ENCODE measurements at places on chromosomes 6 and 20. TPM values are rescaled to one million over a fixed set of nuclear protein-coding genes. Genes with fewer than 3 reads are reported as not detected.

Gene EYA4
- polyA plus RNA-seq: not detected

Gene TSHZ2
- polyA plus RNA-seq: not detected

Gene TRDN
- polyA plus RNA-seq: not detected

Gene GABRR2
- not detected for polyA plus RNA-seq

Gene CST5
- not detected for polyA plus RNA-seq

Gene TRIM10
- not detected for polyA plus RNA-seq

DNA sequence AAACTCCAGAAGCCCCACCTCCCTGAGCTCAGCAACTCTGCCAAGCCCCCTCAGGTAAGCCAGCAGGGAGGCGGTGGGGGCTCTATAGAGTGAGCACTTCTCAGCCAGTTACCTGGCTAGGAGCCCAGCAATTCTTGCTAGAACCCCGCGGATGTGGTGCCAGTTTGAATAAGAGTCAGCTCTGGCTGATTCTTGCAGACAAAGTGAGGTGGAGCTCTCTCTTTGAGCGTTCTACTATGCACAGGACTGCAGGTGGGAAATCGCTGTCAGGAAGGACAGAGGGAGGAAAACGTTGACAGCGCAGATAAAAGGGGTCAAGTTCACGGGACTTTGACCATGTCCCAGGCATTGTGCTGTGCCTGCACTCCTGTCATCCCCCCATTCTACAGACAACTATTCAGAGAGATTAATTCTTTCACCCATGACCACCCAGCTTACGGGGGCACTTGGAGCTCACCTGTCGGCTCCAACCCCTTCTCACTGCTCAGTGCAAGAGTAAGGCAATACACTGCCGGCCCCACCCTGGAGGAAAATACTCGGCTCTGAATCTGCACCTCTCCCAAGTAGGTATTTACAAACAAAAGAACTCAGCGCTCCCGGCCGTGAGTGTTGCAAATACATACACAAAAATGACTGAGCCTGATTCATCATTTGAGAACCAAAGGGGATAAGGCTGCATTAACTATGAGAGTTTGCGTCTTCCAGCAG lies 92.9 kb downstream of the ANKRD60 start:
- no peak for DNase-seq

DNA sequence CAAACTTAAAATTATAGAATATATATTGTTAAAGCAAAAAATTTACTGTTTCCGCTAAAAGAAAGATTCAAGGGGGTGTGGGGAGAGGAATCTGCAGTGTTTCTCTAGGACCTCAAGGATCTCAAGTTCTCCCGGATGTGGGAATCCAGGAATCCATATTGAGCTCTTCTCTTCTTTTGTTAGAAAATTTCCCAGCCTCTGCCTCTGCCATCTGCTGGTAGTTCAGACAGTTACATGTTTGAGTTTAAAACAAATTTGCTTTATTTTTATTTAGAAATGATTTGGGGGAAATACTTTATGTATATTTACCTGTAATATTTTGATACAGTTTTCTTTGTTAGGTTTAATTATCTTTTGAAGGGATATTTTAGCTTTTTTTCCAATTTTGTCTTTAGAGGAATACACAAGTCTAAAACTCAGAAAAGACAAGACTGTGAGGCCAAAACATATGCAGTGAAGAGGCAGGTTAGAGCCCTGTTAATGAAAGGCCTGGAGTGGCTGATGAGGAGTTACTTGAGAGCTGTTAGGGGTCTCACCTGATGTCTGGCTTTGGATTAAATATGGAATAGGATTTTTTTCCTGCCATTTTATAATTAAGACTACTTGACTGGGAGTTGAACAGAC lies 268.8 kb downstream of the ARID1B start:
- no peak for DNase-seq

GRCh38 chr6:168615837-168616236 lies 174.9 kb downstream of the SMOC2 start:
- no peak for DNase-seq

DNA sequence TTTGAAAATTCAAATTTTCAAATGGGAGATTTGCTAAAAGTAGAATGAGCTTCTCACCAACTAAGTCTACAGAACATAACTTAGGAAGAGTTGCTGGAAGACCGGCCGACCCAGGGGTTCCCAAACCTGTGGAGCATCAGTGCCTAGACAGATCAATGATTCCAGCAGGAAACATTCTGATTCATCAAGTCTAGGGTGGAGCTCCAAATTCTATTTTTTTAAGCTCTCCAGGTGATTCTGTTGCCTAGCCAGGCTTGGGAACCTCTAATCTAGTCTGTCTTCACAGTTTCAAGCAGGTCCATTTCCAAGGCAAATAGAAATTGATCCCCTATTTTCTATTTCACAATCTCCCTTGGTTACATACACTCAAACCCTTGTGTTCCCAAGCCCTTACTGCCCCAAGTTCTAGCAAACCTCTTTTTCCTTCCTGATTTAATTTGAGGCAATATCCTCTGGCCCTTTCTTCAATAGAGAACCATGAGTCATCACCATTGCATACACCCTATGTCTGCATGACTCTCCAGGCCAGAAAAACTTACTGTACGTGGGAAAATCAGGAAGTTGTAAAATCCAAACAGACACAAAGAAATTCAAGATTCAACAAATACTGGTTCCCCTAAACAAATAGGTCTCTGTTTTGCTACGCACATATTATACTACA lies 8.9 kb downstream of the ATXN1 start:
- peak; percentile 95 for DNase-seq

DNA sequence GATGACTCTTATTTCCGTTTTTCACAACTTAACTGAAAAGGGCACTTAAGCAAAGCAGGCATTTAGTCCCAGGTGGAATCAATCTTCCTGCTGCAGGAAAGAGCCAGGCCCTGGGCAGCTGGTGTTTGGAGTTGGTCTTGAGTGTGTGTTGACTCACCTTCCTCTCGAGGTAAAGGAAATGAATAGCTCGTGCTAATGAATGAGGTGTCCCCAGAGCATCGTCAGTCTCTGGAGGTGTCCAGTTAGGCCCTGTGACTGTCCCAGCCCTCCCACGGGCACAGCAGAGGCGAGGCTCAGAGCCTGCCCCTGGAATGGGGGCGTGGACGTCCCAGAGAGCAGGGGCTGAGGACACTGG lies 277.7 kb downstream of the NRN1 start:
- DNase-seq: no peak

DNA sequence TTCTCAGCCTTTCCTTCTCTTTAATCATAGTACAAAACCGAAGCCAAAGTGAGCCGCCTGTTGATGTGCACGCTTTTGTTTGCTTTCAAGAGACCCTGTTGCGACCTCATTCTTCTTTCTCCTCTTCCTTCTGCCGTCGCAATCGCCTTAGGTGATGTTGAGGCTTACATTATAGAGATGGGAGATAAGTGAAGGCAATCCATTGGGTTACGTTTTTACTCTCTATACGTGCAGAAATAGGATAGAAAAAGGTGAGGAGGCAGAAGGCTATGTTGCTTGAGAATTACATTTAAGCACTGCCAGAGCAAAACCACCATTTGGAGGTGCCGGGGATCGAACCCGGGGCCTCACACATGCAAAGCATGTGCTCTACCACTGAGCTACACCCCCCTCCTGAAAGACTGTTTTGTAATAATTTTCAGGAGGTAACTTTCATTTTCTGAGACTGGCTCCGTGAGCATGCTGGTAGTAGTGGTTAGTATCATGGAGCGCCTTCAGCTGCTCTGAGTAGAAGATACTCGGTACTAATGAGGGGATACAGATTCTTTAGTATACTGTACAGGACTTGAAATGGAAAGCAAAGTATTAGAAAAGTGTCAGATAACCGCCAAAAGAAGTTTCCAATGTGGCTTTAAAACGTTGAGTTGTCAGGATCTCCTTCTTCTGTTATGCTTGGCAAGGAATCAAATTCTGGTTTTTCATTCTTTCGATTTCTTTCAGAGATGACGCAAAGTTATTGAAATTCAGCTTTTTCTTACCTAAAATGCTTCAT lies 165.6 kb downstream of the TRIM27 start:
- no peak for DNase-seq

DNA sequence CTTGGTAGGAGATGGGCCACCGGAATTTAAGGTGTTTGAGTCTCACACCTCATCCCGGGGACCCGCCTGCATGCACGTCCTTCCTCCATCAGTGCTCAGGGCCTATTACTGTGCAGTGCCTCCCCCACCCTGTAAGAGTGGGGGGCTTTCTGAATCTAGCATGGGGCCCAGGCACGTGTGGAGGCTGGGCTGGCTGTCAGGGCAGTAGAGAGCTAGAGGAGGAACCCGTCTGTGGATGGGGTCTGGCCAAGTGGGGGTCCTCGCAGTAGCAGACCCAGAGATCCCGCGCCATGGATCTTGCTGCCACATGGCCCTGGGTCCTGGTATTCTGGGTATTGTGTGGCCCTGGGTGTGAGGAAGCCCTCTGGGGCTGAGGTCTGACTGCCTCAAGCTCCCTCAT lies 42.9 kb downstream of the SRC start:
- DNase-seq: no peak

DNA sequence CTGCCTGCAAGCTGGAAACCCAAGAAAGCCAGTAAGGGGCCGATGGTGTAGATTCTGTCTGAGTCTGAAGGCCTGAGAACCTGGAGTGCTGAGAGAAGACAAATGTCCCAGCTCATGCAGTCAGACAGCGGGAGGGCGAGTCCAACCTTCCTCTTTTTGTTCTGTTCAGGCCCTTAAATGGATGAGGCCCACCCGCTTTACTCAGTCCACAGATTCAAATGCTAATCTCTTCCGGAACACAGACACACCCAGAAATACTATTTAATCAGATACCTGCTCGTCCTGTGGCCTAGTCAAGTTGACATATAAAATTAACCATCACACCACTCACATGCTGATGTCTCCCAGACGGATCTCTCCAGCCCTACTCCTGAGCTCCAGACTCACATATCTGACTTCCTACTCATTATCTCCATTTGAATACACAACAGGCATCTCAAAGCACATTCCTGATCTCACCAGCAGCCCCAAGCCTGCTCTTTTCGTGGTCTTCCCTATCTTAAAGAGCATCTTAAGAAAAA lies 26.7 kb upstream of the SRC start:
- no peak for DNase-seq

GRCh38 chr20:23630392-23630849 lies 7.3 kb downstream of the CST3 start:
- no peak for DNase-seq

- DNase-seq: no peak
Observed at GRCh38 chr6:169235286-169235685, 18.4 kb downstream of the THBS2 start.

DNA sequence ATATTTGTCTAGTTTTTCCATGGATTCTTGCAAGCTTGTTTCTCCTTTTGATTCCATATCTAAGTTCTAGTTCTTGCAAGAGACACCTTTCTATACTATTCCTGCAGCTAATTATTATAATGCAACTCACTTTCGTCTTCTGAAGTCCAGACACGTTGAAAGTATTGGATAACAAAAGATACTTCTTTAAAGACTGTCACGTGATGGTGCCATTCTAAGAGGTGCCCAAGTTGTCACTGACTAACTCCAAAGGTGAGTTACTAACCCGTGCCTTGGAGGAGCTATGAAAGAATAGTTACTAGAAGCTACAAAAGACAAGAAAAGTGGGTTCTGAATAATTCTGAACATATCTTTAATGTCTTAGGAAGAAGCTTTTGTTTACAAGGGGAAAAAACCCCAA lies 322.6 kb downstream of the HDGFL1 start:
- no peak for DNase-seq

DNA sequence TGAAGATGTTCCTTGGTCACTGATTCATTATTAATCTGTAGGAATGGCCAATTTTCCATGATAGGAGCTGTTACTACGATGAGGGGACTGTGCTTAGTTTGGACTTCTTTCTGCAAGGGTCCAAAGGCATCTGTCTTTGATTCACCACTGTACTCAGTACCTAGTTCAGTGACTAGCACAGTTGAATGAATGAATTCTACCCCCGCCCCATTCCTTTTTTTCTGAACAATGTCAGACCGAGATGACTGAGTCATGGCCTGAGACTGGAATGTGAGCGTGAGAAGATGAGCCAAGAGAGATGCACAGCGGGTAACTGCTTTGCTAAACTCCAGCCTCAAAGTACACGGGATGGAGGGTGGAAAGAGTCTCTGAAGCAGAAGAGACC lies 419 bp upstream of the SNHG17 start:
- DNase-seq: no peak

DNA sequence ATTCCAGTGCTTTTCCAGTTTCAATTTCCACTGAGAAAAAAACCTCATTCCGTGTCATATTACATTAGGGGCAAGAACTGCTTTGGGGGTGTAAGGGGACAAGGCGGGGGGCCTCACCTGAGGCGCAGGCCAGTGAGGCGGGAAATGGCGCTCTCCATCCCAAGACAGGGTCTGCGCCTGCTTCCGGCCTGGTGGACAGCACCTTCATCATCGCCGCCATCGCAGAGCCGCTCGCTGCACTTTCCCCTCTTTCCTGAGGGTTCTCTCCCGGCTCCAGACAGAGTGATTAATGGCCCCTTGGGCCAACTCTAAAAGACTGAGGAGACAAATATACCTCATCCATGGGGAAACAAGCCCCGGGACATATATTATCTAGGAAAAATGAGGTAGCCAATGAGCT lies 270.0 kb upstream of the SOX4 start:
- no peak for DNase-seq

- no peak for DNase-seq
Observed at GRCh38 chr6:22809370-22809769, 240.0 kb downstream of the HDGFL1 start.

GRCh38 chr6:168214586-168215104 lies 104.9 kb downstream of the DACT2 start:
- no peak for DNase-seq

DNA sequence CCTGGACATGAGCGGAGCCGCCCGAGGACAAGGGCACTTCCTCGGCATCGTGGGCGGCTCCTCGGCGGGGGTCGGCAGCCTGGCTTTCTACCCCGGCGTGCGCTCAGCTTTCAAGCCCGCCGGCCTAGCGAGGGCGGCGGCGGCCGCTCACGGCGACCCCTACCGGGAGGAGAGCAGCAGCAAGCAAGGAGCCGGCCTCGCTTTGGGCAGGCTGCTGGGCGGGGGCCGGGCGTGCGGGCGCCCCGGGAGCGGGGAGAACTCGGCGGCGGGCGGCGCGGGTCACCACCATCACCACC lies 6.7 kb downstream of the PRDM13 start:
- peak; percentile 53 for DNase-seq

GRCh38 chr6:16056263-16056870 lies 72.5 kb upstream of the MYLIP start:
- DNase-seq: no peak

GRCh38 chr20:39042279-39043150 lies 80.4 kb downstream of the DHX35 start:
- no peak for DNase-seq

DNA sequence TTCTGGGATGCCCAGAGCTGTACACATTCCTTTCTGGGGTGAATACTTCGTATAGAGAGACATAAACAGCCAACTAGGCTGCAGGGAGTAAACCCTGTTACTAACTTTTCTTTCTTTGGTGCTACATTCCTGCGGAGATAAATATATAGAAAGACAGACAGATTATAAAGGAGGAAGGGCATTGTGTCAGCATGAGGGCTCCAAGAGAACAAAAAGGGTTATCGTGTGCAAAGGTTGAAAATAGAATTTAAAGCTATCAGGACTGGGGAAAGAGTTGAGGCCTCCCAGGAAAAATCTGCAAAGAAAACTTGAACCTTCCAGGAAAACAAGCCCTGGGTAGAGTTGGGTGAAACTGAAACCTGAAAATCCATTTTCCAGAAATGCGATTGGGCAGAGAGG lies 68.0 kb downstream of the TMEM170B start:
- no peak for DNase-seq
